Kidney epithelial cell (primary cell): ENCODE measurements at places on chromosomes 2 and 18. TPM values are rescaled to one million over a fixed set of nuclear protein-coding genes. Genes with fewer than 3 reads are reported as not detected.

The DNER gene
- total RNA-seq, result 4.4 and 5.5 TPM in 2 replicates

DNA sequence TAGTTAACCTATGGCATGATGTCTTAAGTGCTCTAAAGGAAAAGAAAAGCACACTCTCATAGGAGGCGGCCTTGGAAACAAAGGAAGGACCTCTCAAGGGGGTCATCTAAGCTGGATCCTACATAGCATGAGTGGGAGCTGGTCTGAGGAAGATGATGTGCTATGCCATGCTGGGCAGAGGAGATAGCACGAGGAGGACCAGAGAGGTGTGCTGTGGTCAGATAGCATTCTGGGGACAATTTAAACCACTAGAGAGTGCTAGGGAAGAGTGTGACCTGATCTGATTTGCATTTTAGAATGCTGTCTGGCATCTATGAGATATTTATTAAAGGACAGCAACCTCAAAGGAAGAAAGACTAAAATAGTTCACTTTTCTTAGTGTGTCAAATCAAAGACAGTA lies 910.1 kb upstream of the CELF4 start:
- DNase-seq, result no peak

The SKOR2 gene
- not detected in 2 replicates for total RNA-seq

GRCh38 chr2:101546376-101547058 lies 71.6 kb upstream of the RFX8 start:
- no peak for DNase-seq

The SPATA3 gene
- not detected in 2 replicates for total RNA-seq

GRCh38 chr18:9987345-9987744 lies 73.5 kb downstream of the VAPA start:
- DNase-seq, result no peak

The NOL4 gene
- 0.42 TPM in 1 of 2 replicates, not detected in the other for total RNA-seq

DNA sequence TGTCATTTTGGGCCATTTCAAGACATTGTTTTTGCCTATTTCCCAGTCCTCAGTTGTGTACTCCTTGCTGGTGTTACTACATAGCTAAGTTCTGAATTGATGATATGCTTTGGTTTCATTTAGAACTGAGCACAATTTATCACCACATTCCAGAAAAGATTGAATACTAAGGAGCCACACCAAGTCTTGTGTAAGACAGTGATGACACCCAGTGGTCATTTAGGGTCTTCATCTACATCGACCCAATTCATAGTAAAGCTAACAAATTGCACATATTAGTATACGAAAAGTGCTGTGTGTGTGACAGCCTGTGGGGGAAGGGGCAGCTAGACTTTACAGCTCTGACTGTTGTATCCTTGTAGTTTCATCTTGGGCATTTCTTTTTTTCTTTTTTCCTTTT lies 10.9 kb upstream of the DLX2 start:
- DNase-seq, result no peak

The SIX2 gene
- total RNA-seq, result 0.27 and 0.96 TPM in 2 replicates

The DPP10 gene
- total RNA-seq, result 1.8 and 2.4 TPM in 2 replicates

The TUBA3E gene
- total RNA-seq, result not detected in 2 replicates

DNA sequence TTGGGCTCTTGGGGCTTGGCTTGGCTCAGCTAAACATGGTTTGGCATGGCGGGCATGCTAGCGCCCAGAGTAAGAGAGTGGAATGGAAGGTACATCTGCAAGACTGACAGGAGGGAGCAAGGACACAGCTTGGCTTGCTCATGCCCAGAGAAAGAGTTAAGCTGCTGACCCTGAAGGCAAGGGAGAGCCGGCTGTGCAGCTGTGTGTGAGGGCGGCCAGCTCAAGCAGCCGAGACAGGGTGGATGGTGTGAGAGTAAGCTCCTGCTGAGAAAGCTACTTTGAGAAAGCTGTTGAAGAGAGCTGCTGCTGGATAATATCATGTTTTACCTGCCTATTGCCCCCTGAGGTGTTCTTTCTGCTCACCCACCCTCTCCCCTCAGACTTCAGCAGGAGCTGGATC lies 135.6 kb downstream of the CCBE1 start:
- DNase-seq, result no peak

GRCh38 chr2:207248702-207249377 lies 83.1 kb upstream of the KLF7 start:
- no peak for DNase-seq

- no peak for DNase-seq
These were observed 111.5 kb downstream of the CYRIA start for GRCh38 chr2:16554060-16554583.

GRCh38 chr2:27721884-27722485 lies 49.5 kb upstream of the MRPL33 start:
- DNase-seq, result no peak

The C2orf78 gene
- not detected in 2 replicates for total RNA-seq

GRCh38 chr2:222598611-222599010 lies 57.3 kb downstream of the FARSB start:
- DNase-seq, result no peak

The SPP2 gene
- not detected in 2 replicates for total RNA-seq

DNA sequence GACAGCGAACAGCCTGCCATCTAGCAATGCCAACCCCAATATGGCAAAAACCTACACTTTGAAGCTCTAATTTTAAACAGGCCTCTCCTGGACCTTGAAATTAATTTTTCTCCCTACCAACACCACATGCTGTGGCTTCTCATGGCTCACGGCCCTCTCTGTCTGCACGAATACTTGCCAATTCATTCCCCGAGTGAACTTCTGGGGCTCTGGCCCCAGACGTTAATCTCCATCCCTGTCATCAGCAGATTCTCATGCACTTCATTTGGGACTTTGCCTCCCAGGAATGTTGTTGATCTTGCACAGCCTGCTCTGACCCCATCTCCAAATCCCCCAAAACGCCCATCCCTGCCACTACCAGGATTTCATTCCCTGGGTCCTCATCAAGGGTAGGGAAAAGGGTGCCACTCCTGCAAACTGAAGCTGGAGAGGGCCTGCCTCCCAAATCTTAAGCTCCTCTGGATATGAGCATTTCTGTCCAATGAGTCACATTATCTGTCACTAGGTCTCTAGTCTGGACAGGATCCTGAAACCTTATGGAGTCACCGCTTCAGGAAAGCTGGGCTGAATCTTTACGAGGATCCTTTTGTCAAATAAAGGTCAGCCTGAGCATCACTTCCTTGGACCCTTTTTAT lies 10.4 kb downstream of the FIGLA start:
- no peak for DNase-seq
